ENCODE measurements at places on chromosomes 13 and 19.

DNA sequence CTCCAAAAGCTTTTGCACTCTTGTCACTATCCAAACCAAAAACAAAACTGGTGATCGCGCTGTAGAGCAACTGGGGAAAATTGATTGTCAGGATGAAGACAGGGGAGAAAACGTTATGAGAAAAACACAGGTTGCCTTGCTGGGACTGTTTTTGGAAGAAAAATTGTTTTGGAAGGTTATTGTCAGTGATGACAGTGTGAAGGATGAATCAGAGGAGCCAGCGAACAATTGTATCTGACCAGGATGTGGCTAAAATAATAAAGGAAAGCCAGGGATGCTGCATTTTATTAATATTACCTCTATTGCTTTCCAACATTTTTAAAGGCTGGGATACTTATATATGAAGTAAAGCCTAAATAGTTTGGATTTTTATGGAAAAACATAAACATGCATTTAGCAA, 334.0 kb downstream of the SPRY2 start:
- no peak for DNase-seq

DNA sequence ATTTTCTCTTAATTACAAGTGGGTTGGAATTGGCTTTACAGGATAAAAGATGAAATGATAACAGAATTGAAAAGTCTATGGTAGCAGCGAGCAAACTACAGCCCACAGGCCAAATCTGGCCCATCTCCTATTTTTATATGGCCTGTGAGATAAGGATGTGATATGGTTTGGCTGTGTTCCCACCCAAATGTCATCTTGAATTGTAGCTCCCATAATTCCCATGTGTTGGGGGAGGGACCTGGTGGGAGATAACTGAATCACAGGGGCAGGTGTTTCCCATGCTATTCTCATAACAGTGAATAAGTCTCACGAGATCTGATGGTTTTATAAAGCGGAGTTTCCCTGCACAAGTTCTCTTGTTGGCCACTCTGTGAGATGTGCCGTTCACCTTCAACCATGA, 19.0 kb downstream of the CRYL1 start:
- DNase-seq = no peak

DNA sequence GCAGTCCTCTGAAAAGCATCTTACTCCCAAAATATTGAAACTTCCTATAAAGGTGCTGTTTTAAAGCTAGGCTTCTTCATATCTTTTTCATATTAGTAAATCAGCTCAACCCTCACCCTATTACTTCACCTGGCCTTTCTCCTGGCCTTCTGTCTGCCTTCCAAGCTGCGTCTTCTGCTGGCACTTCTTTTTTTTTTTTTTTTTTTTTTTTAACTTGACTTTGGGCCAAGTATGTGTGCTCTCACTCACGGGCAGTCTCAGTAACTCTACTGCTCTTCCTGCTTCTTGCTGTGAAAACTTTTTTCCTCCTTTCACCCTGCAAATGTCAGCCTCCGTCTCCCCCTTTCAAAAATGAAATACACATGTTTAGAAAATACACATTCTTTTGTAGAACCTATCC, 41.2 kb upstream of the KCTD4 start:
- DNase-seq = no peak

DNA sequence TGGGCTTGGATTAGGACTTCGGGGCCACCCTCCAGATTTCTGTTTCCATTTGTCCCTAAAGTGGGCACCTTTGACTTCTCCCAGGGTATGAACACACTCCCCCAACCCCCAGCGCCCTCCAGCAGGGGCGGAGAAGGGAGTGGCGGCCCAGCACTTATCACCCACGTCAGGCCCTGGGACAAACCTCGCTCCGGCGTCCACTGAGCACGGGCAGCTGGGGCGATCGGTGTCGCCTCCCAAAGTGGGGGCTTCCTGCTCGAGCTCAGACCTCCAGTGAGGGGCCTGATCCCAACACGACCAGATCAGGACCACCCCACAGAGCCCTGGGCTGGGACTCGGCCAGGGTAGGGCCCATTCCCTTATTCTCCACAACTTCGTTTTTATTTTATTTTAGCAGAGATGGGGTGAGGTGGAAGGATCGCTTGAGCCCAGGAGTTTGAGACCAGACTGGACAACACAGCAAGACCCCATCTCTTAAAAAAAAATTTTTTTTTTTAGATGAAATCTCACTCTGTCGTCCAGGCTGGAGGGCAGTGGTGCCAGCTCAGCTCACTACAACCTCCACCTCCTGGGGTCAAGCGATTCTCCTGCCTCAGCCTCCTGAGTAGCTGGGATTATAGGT, 3.7 kb upstream of the TCF3 start:
- no peak for DNase-seq

DNA sequence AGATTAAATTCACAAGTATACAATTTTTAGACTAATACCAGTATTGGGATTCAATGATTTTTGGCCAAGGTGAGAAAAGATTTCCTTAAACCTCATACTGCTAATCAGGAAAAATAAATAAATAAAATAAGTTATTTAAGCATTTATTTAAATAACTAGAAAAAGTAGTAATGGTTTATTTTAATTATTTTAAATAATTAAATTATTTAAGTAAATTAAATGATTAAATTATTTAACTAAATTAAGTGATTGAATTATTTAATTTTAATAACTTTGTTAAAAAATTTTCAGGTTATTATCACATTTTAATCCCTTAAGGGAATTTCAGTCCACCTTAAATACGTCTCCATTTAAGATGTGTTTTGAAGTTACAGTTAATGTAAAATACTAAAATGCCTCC, 1831.5 kb upstream of the MIR17HG start:
- DNase-seq = no peak

- no peak for DNase-seq
Measured at GRCh38 chr13:94933230-94933751, 220.9 kb upstream of the SOX21 start.

DNA sequence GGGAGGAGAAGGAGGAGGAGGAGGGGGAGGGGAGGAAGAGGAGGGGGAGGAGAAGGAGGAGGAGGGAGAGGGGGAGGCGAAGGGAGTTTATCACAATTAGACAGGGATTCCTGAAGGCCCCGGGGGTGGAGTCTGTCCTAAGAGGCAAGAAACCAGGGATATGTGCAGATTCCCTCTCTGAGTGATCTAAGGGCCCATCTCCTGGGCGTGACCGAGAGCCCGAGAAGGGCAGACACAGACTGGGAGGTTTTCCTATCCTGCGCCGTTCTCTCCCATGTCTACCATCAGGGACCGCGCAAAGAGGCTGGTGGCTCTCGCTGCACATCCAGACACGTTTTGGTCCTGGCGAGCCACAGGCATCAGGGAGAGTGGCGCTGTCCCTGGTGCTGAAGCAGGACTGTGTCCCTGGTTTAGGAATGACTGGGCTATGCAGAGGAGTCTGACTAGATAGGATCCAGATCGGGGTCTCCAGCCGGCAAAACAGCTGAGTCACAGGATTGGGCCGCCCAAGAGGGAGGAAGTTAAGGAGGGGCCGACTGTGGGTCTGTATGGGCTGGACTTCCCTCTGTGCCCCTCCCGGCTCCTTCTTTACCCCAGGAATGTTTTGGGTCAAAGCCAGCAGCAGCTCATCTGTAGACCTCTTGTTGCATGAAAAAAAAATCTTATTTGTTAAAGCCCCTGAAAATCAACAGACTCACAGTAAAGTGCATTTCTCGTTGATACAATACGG, 17.9 kb upstream of the ZNF175 start:
- no peak for DNase-seq

DNA sequence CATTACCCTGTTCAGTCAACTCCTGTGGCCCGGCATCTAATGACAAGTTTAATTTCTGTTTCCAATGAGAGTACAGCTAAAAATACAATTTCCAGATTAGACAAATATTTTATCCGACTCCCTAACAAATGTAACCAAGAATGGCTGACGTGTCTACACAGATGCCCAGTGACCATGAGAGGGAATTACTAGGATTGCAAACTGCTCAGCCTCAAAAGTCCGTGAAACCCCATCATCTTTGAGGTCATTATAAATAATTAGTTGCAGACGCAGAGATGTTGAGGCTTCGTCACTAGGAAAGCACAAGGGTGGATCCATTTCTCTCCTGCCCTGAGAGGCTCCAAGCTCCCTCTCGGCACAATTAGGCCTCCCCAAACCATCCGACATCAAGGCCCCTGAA, 104.1 kb upstream of the ZNF507 start:
- no peak for DNase-seq

DNA sequence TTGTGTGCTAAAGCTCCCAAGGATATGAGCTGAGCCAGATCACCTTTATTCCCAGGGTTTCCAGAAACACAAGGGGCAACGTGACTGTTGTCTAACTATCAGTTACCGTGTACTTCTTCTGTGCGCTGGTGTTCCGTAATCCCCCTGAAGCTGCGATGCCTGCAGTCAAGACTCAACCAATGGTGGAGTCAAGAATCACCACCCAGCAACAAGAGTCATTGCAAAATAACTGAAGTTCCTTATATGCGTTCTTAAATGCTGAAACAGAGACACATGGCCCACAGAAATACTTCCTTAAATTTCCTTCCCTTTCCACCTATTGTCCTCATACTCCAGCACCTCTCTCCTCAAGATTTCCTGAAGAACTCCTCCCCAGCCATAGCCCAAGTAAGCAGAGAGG, 200.2 kb downstream of the KATNAL1 start:
- no peak for DNase-seq

DNA sequence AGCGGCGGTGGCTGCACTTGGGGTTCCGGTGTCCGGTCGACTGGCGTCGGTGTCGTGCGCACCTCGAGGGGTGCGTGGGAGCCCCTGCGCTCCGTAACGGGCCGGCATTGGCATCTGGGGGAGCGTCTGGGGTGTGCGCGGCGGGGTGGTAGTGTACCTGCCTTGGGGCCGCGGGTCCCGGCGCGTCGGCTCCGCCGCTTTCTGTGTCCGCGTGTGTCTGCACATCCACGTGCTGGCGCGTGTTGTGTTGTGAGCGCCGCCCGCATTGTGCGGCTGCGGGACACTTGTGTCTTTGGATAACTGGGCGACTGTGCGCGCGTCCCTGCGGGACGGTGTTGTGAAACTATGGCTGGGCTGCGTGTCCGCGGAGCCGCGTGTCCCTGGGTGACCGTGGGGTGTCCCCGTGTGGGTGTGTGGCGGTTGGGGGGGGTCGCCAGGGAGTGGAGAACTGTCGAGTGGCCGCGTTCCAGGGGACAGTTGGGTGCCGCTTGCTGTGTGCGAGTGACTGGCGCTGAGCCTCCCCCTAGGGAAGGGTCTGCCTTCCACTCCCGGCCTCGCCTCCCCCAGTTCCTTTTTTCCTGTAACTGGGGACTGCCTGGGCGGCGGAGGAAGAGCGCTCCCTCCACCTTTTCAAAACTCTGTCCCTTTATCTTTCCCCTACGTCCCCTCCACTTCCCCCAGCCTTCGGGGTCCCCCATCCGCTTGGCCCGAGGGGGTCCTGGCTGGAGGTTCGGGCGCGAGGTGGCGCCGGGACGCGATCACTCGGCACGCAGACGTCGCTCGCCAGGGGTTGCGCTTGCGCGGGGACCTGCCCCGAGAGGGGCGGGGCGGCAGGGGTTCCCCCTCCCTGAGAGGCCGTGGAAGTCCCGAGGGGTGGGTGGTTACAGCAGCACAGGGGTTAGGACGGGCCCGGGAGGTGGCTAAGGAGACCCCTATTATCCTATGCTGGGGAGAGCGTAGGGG, 5.7 kb upstream of the NFIC start:
- peak; percentile 48 for DNase-seq

DNA sequence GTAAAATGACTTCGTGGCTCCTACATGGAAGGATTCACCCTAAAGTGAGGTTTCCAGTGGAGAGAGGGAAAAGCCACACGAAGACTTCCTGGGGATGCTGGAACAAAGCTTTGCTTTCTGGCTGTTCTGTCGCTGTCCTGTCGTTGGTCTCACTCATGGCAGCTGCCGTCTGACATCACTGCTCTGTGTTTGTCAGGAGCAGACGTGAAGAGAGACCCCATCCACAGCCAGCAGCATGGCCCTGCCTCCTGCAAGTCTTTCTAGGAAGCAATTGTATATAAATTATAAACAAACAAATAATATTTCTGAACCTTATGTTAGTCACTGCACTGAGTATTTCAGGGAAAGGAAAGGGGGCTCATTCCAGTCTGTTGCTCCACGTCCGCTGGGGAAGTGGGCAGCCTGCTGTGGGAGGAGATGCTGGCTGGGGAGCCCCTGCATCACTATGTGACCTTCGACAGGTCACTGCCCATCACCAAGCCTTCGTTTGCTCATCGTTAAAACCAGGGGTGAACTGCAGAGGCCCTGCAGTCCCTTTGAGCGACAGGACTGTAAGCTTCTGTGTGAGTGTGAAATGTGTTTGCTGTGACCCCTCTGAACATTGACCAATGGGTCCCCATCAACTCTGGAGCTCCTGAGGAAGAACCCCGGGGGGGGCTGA, 151.0 kb downstream of the DCT start:
- DNase-seq = no peak
